Fibroblast of lung (primary cell): ENCODE measurements at places on chromosomes 1 and 21.
A peak's percentile ranks its signal among the peaks of the same experiment; 100 is the strongest.

DNA sequence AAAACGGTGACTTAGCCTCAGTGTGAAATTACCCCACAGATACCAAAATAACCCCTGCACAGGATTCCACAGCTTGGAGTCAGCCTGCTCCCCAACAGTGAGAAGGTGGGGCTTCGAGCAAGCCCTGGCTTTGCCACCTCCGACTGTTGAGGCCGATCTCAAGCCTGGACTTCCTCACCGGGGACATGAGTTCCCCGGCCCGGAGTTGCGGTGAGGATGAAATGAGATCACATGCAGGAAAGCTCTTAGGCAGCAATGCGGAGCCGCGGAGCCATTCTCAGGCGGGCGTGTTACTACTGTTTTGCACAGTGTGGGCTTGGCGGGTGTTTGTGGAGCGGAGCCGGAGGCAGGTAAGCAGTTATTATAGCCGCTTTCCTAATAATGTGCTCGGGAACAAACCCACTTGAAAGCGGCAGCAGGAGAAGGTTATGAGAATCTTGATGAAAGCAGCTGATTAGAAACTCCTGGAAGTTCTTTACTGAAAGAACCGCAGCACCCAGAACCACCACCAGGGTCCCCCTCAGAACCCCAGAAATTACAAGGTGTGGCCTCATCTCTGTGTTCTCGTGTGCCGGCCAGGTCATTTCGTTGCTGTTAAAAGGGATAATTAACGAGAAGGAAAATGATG, 3.9 kb upstream of the CLSTN1 start:
- peak; percentile 56 for DNase-seq
- no peaks in the 10 kb centered on the region for H3K27me3 ChIP-seq
- no peak overlapping the region for H3K4me3 ChIP-seq

DNA sequence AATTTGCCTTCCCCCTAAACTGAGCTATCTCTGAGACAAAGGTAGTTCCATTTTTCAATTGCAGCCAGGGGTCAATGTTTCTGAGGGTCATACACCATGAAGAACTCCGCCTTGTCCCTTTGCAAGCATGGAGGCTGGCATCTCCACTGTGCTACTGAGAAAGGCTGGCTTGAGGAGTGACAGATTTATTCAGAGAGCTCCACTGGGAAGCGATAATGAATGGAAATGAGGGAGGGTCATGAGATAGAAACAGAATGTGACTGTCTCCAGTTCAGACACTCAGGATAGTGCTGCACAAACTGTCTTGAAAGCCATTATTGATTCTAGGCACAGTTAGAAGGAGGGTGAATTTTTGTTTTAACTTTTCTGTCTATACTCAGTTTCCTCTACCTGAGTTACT, 197.5 kb downstream of the ZNF326 start:
- no peak for DNase-seq
- no peaks in the 10 kb centered on the region for H3K27me3 ChIP-seq
- H3K27ac ChIP-seq = no peak overlapping the region
- H3K4me3 ChIP-seq = no peak overlapping the region
- no peaks in the 10 kb centered on the region for H3K4me1 ChIP-seq

GRCh38 chr1:96210054-96210453, 511.5 kb upstream of the PTBP2 start:
- H3K4me3 ChIP-seq = no peak overlapping the region
- DNase-seq = no peak
- no peaks in the 10 kb centered on the region for H3K27me3 ChIP-seq
- no peaks in the 10 kb centered on the region for H3K4me1 ChIP-seq
- no peak overlapping the region for H3K27ac ChIP-seq

GRCh38 chr21:45365608-45366241, 39.2 kb upstream of the COL18A1 start:
- H3K27me3 ChIP-seq = no peaks in the 10 kb centered on the region
- peak; percentile 87 for DNase-seq
- H3K4me1 ChIP-seq = peaks cover 35% of the 10 kb centered on the region

DNA sequence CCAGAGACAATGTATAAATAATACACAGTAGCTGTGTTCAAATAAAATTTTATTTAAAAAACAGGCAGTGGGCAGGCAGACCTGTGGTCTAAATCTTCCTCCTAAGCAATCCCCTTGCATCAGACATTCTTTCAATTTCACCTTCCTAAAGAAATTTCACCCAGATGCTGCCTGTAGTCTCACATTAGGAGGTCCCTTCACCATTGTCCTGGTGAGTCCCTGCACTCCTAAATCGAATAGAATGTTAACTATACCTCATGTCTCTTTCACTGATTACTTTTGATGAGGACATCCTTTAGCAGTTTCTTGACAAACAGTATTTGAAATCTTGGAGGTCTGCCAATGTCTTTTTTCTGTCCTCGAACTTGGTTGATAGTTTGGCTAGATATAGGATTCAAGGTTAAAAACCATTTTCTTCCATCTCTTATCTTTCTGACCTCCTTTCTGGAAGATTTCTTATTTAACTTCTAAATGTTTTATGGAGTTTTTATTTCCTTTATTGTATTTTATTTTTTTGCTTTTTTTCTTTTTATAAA, 77.5 kb downstream of the LPGAT1 start:
- no peak overlapping the region for H3K4me3 ChIP-seq
- no peak for DNase-seq
- no peaks in the 10 kb centered on the region for H3K27me3 ChIP-seq
- H3K27ac ChIP-seq = no peak overlapping the region
- peaks cover 3% of the 10 kb centered on the region for H3K36me3 ChIP-seq

DNA sequence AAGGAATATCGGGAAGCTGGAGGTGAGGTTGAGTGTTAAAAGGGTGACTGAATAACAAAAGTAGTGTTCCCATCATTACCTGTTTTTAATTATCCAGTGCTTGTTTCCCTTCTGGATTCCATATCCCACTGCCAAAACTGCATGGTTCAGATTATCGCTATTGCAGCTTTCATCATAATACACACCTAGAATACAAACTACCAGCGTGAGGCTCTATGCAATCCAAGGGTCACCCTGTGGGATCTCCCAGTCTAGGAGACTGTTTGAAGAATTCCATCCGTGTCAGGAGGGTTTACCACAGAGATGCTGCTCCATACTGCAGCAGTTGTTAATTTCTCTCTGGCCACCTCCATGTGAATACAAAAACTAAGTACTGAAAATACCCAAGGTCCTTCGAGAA, 9.0 kb downstream of the CTSK start:
- H3K27me3 ChIP-seq = no peaks in the 10 kb centered on the region
- DNase-seq = no peak
- H3K4me1 ChIP-seq = no peaks in the 10 kb centered on the region
- no peak overlapping the region for H3K27ac ChIP-seq
- H3K36me3 ChIP-seq = peaks cover 6% of the 10 kb centered on the region

- peak within 1 kb of the TSS; percentile 88 for H3K27ac ChIP-seq
- H3K27me3 ChIP-seq = no peaks in the 10 kb centered on the region
- DNase-seq = peak; percentile 98
- peaks cover 3% of the 10 kb centered on the region for H3K36me3 ChIP-seq
- H3K4me3 ChIP-seq = peak within 1 kb of the TSS; percentile 76
- peaks cover 5% of the 10 kb centered on the region for H3K4me1 ChIP-seq
These were observed at the start of gene MACF1 for GRCh38 chr1:39204441-39205081. MACF1 (plus strand) TSS chr1:39204695; CDS start chr1:39205023, 328 bp downstream.

DNA sequence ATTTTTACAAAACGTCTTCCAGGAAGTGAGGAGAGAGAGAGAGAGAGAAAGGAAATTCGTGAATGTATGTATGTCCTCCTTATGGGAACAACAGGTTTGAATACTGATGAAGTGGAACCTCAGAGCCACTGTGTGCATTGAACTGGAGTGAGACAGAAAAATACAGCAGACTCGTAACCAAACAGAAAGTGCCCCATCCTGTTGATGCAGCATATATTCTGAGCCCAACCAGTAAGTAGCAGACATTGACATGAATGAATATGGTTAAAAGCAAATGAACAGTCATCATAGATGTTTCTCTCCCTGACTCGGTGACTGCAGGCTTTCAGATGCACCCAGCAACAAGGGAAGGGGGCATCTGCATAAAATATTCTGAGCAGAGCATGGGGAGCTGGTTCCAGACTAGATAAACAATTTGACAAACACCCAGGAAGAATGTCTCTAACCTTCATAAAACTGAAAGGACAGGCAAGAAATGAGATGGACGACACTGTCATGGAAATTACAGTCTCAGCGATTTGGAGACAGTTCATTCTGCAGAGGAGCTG, 471.0 kb upstream of the PBX1 start:
- no peaks in the 10 kb centered on the region for H3K4me1 ChIP-seq
- DNase-seq = no peak
- H3K36me3 ChIP-seq = no peaks in the 10 kb centered on the region
- H3K27me3 ChIP-seq = no peaks in the 10 kb centered on the region
- no peak overlapping the region for H3K4me3 ChIP-seq
- H3K27ac ChIP-seq = no peak overlapping the region

DNA sequence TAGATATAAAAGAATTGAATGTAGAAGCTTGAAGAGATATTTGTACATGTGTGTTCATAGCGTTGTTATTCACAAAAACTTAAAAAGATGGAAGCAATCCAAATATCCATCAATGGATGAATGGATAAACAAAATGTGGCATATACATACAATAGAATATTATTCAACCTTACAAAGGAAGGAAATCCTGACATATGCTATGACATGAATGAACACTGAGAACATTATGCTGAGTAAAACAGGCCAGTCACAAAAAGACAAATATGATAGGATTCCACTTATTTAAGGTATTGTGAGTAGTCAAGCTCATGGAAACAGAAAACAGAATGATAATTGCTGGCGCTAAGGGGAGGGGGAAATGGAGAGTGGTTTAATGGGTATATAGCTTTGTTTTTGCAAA, 47.0 kb upstream of the DYRK1A start:
- no peak for DNase-seq
- H3K4me1 ChIP-seq = no peaks in the 10 kb centered on the region
- H3K4me3 ChIP-seq = no peak overlapping the region
- H3K27ac ChIP-seq = no peak overlapping the region
- H3K27me3 ChIP-seq = no peaks in the 10 kb centered on the region
- no peaks in the 10 kb centered on the region for H3K36me3 ChIP-seq

DNA sequence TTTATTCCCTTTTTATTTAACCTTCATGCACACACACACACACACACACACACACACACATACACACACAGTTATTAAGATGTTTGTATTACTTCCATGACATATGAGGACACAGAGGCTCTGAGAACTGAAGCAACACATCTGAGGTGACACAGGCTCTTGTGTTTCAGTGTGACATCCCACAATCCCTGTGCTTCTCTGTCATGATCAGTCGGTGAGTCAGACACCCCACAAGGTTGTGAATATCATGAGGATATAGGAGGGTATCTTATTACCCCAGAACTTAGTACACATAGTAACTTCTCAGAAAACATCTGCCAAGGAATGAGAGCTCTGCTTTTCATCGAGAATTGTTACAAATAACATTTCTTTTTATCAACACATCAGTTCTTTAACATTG, 459.3 kb downstream of the PLPP3 start:
- H3K27me3 ChIP-seq = no peaks in the 10 kb centered on the region
- no peaks in the 10 kb centered on the region for H3K4me1 ChIP-seq
- DNase-seq = peak; percentile 41
- no peak overlapping the region for H3K4me3 ChIP-seq
- no peaks in the 10 kb centered on the region for H3K36me3 ChIP-seq

DNA sequence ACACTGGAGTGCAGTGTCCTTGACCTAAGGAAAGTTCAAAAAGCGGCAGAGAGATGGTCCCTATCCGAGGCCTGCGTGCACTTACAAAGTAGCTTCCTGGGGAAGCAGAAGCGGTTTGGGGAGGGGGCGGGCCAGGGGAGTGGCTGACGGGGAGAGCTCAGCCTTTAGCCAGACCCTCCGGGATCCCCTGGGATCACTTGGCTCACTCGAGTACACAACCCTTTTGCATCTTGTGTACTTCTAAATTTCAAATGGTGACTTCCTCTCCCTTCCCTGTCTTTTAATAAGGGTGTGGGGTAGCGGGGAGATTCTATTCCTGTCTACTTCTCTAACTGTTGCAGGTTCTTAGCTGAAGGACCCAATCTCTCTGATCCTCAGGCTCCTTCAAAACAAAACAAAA, 18.1 kb upstream of the SNX27 start:
- no peaks in the 10 kb centered on the region for H3K36me3 ChIP-seq
- no peaks in the 10 kb centered on the region for H3K4me1 ChIP-seq
- H3K27ac ChIP-seq = no peak overlapping the region
- no peak for DNase-seq
- no peak overlapping the region for H3K4me3 ChIP-seq
- peaks cover 4% of the 10 kb centered on the region for H3K27me3 ChIP-seq

- H3K4me3 ChIP-seq = no peak overlapping the region
- H3K4me1 ChIP-seq = no peaks in the 10 kb centered on the region
- H3K36me3 ChIP-seq = no peaks in the 10 kb centered on the region
- H3K27ac ChIP-seq = no peak overlapping the region
These were observed 3.4 kb downstream of the NLRP3 start for GRCh38 chr1:247419336-247419735.

- no peak for DNase-seq
- H3K27me3 ChIP-seq = no peaks in the 10 kb centered on the region
- peaks cover 37% of the 10 kb centered on the region for H3K36me3 ChIP-seq
- H3K4me1 ChIP-seq = peaks cover 12% of the 10 kb centered on the region
- H3K4me3 ChIP-seq = no peak overlapping the region
These were observed 2.1 kb upstream of the PYGO2 start for GRCh38 chr1:154963643-154964042.

DNA sequence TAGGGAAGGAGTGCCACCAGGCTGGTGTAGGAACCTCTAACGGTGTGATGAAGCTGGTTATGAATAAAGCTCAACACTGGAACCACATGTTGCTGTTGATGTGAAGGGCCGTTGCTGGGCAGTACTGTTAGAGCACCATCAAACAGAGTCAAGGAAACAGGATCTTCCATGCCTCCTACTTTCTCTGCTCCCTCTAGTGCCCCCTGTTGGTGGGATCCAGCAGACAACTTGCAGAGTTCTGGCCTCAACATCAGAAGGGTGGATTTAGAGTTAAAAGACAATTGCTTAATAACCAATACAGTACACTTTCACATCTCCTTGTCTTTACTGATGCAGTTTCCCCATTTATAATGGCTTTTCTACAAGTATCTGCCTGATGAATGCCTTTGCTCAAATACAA, 336.4 kb downstream of the NTNG1 start:
- no peak overlapping the region for H3K4me3 ChIP-seq
- no peaks in the 10 kb centered on the region for H3K4me1 ChIP-seq
- DNase-seq = no peak
- H3K27me3 ChIP-seq = no peaks in the 10 kb centered on the region
- H3K36me3 ChIP-seq = no peaks in the 10 kb centered on the region

GRCh38 chr1:227766653-227767277, 31.5 kb downstream of the SNAP47 start:
- peaks cover 13% of the 10 kb centered on the region for H3K36me3 ChIP-seq
- H3K27ac ChIP-seq = no peak overlapping the region
- H3K4me3 ChIP-seq = no peak overlapping the region
- DNase-seq = no peak
- no peaks in the 10 kb centered on the region for H3K27me3 ChIP-seq

- DNase-seq = no peak
- H3K36me3 ChIP-seq = no peaks in the 10 kb centered on the region
- no peaks in the 10 kb centered on the region for H3K4me1 ChIP-seq
- H3K4me3 ChIP-seq = no peak overlapping the region
- no peaks in the 10 kb centered on the region for H3K27me3 ChIP-seq
These were observed 11.4 kb upstream of the RHOU start for GRCh38 chr1:228723921-228724320.

GRCh38 chr1:216020743-216021345, 402.4 kb downstream of the USH2A start:
- no peak overlapping the region for H3K4me3 ChIP-seq
- DNase-seq = no peak
- H3K4me1 ChIP-seq = no peaks in the 10 kb centered on the region
- H3K27ac ChIP-seq = no peak overlapping the region
- no peaks in the 10 kb centered on the region for H3K27me3 ChIP-seq
- H3K36me3 ChIP-seq = no peaks in the 10 kb centered on the region
